ENCODE measurements at places on chromosomes 4 and X.

GRCh38 chrX:99933865-99934264 lies 476.2 kb downstream of the PCDH19 start:
- no peak for DNase-seq

GRCh38 chr4:113563691-113564378 lies 197.7 kb downstream of the CAMK2D start:
- DNase-seq = no peak

DNA sequence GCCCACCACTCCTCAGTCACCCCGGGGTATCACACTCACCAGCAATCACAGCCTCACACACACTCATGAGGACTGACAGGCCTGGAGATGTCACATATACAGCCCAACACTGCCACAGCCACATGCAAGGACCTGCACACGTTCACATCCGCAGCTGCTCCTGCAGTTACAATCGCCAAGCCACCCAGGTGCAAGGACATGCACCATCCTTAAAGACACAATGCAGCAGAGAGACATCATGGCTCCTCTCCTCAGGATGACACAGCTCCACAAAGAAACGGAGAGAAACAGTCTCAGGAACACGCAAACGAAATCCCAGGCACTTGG lies 1.1 kb downstream of the PCSK1N start:
- DNase-seq = no peak

- DNase-seq = no peak
These were observed at the start of gene GPR34 for GRCh38 chrX:41688835-41689234. Gene GPR34 (plus strand): TSS chrX:41688973. CDS start chrX:41695634, 6,661 bp downstream.

GRCh38 chrX:71131510-71131909 lies 13.1 kb downstream of the MED12 start:
- DNase-seq = no peak

DNA sequence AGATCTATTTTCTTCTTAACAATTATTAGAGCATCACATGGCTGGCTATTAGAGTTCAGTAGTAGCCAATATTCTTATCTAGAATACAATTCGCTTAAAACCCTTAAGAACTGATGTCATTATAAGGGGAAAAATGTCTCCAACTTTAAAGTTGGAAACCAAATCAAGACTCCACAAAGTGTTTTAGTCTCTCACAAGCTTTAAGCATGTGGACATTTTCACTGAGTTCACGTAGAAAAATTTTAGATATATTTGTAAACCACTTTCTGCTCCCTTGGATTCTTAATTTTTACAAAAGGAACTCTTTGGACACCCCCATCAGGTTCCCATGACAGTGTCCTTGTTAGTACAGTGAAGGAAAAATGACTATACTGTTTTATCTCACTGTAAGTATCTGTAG lies 123.9 kb upstream of the NAP1L5 start:
- DNase-seq = no peak

- DNase-seq = no peak
These were observed 62.6 kb upstream of the KLF3 start for GRCh38 chr4:38601244-38601915.

DNA sequence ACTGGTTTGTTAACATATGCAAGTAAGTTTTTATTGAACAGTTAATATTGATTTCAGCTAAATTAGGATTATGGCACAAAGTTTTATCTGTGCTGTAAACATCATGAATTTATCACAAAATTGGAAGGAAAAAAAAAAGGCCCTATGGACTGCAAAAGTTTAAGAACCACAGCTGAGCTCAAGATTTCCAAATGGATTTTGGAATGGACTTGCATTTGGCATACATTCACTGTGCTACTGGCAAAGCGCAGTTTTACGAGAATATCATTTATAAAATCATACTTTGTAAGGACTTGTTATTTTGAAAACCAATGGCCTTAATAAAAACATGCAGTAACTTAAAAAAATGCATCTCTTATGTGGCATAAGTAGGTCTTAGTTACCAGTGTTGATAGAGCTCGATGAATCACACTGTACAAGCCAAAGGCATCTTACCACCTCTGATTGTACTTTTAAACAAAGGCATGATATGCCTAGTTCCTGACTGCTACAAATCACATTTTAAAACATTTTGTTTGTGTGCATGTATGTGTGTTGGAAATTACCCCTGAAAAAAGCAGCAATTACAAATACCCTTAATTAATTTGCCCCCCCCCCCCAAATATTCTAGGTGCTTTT lies 58.6 kb downstream of the TAB3 start:
- DNase-seq = no peak

DNA sequence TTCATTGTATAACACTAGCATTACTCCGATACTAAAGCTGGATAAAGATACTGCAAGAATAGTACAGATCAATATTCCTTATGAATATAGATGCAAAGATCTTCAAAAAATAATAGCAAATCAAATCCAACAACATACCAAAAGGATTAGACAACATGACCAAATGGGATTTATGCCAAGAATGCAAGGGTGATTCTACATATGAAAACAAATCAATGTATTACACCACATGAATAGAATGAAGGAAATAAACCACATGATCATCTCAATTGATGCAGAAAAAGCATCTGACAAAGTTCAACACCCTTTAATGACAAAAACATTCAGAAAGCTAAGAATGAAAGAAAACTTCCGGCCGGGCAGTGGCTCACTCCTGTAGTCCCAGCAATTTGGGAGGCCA lies 42.8 kb downstream of the CUL4B start:
- no peak for DNase-seq

- DNase-seq = no peak
These were observed 132.8 kb downstream of the DTHD1 start for GRCh38 chr4:36414248-36414647.

DNA sequence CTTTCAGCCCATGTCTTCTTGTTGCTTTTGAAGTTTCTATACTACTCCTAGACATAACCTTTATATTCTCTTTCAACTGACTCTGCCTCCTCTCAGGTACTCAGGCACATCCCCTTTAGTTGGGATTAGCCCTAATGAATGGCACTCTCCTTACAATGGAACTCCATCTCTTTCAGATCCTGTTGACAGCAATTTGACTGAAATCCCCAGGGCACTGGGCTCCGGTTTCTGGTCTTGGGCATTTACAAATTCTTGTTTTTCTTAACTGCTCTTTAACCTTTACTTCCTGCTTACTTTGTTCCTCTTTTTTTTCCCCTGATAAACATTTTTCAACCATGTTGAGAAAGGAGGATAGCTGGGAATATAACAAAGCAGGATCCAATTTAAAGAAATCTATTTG lies 68.9 kb downstream of the ENOX2 start:
- no peak for DNase-seq

DNA sequence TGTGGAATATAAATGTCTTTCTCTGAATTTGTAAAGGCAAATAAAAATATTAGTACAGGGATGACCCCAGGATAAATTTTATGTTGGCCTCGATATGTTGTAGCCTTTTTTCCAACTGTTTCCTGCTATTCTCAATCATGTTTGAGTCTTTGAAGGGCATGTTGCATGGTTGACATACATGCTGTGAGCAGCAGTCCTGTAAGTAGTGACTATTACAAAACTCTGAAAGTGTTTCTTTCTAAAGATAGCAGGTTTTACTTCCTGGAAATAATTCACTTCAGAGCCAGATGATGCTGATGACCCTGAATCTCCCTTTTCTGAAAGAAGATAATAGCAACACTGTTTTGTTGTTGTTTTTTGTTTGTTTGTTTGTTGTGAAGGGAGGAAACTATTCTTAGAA lies 393.0 kb upstream of the GNPDA2 start:
- DNase-seq = no peak

GRCh38 chr4:6987588-6987961 lies 55.6 kb upstream of the TADA2B start:
- no peak for DNase-seq

DNA sequence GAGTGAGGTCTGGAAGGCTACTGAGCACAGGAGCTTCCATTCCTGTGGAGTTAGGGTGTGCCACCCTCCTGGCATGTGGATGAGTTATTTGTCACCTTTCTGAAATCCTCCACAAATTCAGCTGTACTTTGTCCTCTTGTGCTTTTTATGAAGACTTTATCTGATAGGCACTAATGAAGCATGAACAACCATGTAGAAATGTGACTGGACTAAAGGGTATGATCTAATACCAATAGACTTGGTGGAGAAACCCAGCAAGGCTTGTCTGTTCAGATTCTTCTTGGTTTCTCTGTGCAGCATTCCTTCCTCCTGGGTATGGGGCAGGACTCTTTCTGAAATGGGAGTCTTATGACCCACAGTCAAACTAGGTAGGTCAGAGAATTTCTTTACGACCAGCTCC lies 9.6 kb downstream of the NBDY start:
- no peak for DNase-seq

DNA sequence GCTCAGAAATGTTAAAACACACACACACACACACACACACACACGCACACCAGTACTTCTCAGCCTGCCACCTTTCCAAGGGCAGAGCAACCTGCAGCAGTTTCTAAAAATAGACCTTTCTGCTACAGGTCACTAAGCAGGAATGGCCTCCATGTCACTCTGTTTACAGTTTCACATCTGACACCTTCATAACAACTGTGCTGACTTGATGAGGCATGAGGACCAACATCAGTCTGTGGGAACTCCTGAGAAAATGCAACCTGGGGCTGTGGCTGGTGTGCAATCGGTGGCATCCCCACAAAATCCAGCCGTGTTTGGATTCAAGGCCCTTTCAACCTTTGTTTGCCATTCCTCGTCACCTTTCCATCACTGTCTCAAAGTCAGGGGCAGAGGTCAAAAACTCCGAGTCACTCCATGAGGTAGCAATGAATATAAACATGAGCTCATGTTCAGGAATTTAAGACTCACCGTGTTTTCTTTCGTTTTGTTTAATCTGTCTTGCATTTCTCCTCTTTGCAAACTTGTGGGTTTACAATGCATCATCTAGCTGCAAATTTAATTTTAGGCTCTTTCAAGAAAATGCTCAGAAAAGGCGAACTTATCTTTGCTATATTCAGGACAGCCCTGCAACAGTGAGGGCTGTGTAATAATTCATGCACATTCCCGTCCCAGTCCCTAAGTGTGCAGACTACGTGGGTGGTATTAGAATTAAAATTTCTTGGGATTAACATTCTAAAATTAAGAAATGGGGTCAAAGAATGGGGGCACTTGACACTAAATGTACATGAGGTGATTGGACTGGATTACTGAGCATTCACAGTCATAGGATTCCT lies 135.3 kb downstream of the SHROOM3 start:
- no peak for DNase-seq

DNA sequence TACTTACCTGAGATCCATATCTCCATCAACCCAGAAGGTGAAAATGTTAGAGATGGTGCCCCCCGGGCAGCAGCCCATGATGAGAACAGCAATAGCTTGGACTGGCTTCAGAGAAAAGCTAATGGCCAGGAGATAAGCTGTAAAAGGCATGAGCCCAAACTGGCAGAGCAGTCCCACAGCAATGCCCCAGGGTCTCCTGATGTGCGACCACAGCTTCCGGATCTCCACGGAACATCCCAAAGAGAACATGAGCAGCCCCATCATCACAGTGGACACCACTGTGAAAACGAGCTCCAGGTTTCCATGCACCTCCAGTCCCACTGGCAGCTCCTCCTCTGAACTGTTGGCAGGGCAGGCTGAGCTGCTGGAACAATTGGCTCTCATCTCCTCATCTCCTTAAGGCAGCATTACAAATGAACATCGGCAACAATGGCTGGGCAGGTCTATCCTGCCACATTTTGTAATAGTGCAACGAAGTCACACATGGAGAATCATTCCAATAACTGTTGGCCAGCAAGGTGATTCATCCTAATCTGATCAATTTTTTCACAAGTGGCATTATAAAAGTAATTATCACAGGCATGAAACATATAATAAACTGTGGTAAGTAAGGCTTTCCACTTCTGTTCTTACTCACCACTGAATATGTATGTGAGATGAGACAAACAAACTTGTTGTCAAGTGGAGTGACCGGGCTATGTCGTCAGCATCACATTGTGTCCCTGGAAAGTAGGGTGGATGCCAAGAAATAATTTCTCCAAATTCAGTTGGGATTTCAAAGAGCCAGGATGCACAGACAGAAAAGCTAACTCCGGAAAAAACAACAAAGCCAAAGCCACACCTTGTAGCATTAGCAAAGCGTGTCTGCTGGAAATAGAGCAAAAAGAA lies at the start of gene SLC10A6:
Gene SLC10A6, minus strand, starts transcription at position 653 of the 888 bp plus-strand sequence. Its CDS starts 269 bp downstream, at position 384.
- DNase-seq = no peak

DNA sequence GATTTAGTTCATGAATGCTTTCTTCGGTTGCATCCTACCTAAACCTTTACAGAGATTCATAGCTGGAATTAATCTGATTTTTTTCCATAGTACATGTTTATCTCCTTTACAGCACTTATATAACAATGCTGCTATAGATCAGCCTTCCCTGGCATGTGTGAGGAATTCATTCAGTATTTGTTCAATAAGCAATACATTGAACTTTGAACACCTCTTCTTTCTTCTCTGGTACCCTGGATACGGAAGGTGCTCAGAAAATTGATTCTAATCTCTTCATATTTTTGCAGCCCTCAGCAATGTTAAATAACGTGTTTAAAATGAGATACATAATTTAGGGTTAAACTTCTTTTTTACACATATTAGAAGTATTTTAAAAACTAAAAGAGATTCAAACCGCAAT lies 467.4 kb downstream of the TRIML1 start:
- DNase-seq = no peak

GRCh38 chrX:136797787-136798186 lies 17.1 kb upstream of the ARHGEF6 start:
- no peak for DNase-seq

- DNase-seq = no peak
These were observed 41.0 kb downstream of the CEP44 start for GRCh38 chr4:174324725-174325124.

DNA sequence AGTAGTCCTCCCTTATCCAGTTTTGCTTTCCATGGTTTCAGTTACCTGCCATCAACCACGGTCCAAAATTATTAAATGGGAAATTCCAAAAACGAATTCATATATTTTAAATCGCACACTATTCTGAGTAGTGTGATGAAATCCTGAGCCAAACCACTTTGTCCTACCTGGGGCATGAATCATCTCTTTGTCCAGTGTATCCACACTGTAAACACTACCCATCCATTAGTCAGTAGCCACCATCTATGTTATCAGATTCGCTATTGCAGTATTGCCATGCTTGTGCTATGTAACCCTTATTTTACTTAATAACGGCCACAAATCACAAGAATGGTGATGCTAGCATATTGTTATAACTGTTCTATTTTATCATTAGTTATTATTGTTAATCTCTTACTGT lies 704.6 kb downstream of the SMARCA1 start:
- DNase-seq = no peak

DNA sequence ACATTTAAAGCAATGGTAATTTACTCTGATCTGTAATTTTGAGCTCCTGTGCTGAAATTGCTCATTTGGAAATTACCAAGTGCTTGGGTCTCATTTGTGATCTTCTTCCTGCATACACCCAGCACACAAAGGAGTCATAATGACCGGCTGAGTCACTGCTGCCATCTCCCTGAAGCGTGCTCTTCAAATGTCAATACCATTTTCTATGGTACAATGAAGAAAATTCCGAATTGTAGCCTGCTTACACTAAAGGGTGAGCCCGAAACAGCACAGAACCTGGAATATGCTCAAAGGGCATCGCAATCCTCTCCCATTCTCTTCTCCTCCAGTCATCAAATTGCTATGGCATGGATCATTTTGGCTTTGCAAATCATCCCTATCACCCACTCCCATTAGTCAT lies 140.5 kb downstream of the GRIA3 start:
- DNase-seq = no peak

- no peak for DNase-seq
These were observed 72.6 kb upstream of the CD99 start for GRCh38 chrX:2618516-2618915.

- no peak for DNase-seq
These were observed 80.0 kb downstream of the CLDN34 start for GRCh38 chrX:10047133-10047532.

- peak; percentile 18 for DNase-seq
These were observed 88.4 kb downstream of the GPR143 start for GRCh38 chrX:9677098-9677739.
